CD4-positive, alpha-beta T cell treated with Interferon gamma for 1 hour (primary cell): ENCODE measurements at places on chromosomes 16 and 17.

DNA sequence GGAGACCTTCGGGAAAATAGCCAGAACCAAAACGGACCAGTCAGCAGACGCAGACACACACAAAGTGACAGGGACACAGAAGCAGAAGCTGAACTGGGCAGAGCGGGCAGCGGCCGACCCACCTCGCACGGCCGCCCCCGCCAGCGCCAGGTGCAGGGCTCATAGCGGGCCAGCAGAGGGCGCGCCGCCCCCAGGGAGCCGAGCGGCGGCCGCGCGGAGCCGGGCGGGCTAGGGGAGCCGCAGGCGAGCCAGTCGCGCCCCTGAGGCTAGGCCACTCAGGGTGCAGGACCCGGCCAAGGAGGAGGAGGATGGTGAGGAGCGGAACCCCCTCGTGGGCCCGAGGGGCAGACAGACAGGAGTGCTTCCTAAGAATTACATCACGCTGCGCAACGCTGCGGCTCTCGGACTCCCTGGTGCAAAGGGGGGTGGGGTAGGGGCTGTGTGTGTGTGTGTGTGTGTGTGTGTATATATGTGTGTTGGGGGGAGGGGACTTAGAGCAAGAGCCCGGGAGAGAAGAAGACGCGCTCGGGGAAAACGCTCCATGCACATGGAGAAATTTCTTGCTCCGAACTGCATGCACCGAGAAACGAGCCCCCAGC, 913 bp upstream of the NOG start:
- peak; percentile 47 for DNase-seq

DNA sequence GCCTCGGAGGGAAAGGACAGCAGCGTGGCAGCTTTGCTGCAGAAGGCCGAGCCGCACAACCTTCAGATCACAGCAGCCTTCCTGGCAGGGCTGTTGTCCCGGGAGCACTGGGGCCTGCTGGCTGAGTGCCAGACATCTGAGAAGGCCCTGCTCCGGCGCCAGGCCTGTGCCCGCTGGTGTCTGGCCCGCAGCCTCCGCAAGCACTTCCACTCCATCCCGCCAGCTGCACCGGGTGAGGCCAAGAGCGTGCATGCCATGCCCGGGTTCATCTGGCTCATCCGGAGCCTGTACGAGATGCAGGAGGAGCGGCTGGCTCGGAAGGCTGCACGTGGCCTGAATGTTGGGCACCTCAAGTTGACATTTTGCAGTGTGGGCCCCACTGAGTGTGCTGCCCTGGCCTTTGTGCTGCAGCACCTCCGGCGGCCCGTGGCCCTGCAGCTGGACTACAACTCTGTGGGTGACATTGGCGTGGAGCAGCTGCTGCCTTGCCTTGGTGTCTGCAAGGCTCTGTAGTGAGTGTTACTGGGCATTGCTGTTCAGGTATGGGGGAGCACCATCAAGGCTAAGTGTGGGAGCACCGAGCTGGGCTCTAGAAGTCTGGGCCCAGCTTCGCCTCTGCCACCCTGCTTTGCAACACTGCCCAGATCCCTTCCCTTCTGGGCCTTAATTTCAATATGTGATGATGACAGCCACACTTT, 18.6 kb downstream of the NOD2 start:
- no peak for DNase-seq

DNA sequence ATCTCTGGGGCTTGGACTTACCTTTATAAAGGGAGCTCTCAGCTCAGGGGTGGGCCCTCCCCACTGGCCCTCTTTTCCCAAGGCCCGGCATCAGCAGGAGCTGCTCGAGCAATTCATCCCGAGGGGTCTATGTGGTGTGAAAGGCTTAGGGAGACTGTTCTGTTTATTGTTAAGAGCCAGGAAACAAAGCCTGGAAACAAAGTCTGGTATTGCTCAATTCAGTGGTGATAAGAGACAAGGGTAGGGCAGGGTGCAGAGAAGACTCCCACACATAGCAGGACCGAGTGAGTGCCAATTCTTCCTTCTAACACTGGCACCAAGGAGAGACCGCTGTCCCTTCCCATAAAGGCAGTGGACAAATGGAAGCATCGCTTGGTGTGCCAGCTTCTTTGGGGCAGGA, 750.7 kb downstream of the KCNJ18 start:
- no peak for DNase-seq

DNA sequence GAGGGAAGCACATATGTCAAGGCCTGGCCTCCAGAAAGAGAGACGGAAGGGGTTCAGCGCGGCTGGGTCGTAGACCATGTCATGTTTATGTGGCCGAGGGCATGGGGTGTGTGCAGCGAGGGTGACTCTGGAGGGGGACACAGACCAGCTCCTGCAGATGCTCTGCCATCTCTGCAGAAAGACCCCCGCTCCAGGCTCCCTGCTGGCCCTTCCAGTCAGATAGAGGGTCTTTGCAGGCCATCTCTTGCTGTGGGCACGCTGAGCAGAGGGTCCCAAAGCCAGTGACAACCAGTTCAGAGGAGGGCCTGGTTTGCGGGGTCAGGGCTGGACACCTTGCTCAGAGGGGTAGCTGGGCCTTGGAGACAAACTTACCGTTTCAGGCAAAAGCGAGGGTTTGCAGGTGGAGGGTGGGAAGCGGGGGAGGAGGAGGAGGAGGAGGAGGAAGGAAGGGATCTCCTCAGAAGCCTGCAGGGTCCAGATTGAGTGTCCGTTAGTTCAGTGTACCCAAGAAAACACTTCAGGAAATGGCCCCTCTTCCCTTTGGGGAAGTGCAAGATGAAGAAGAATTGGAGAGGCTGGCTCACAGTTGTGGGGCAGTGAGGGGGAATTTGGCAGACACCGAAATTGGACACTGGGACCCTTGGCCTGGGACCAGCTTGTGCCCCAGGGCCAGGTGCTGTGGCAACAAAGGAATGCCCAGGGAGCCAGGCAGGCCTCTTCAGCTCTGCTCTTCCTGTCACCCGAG, 102.8 kb downstream of the CMIP start:
- no peak for DNase-seq

GRCh38 chr16:79074951-79075350, 525.6 kb downstream of the MAF start:
- no peak for DNase-seq

DNA sequence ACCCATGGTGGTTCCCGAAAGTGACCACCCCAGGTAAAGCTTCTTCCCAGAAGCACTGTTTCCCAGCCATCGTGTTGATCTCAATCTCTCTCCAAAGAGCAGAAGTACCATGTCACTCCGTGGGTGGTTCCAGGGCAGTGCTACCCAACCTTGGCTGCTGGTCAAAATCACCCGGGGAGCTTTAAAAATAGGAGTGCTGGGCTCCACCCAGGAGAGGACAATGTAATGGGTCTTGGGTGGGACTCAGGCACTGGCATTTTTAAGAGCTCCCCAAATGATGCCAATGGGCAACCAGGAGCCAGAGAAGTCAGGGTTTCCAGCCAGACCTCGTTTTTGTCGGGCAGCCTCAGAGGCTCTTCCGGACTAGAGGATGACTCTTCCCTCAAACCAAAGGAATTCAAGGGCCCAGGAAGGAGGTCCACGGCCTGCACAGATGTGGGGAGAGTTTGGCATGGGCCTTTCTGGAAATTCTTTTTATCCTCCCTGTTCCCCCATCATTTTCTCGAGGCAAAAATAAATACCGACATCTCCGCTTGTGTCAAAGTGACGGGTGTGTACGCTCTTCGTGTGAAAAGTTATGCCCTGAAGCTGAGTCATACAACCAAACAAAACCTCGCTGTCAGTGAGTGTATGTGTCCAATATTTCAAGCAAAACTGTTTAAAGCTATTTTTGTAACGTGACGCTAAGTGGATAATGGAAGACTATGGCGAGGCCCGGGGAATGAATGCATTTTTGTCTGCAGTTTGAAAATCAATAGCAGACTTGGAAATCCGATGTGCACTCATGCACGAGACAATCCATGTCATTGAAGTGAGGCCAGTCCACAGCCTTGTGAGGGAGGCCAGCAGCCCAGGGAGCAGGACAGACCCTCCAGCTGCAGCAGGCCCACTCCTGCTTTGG, 364.1 kb downstream of the FOXL1 start:
- DNase-seq, result no peak
